Activated T-helper 1 cell treated with anti-CD3 and anti-CD28 coated beads, Interleukin-2, amount 50 U/mL, for 16 hours (primary cell): ENCODE measurements at places on chromosomes 1 and 21.

DNA sequence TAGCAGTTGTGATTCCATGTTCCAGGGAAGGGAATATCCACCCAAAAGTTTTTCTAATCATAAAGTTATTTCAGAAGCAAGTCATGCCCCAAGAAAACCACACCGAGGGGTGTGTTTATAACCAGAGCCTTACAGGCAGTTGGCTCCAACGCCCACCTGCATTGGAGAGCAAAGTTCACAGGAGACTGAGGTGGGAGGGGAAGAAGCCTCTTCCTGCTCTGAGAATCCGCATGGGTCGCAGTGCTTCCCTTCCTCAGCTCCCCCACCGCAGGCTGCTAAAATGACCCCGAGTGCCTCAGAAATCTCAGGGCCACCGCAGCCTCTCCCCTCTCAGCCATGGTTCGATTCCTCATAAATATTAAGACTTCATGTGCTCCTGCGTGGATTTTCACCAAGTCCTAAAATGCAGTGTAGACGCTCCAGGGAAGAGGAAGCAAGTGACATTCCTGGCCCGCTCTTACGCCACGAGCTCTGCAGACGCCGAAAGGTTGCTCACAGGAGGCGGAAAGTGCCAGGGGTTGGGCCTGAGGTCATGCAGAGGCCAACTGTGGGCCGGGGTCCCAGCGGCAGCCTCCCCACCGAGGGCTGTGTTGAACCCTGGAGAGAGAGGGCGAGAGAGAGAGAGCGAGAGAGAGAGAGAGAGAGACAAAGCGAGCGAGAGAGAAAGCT lies 13.4 kb upstream of the SPSB1 start:
- no peak for DNase-seq

- DNase-seq = no peak
These were observed 104.1 kb downstream of the DISP1 start for GRCh38 chr1:222918801-222919477.

DNA sequence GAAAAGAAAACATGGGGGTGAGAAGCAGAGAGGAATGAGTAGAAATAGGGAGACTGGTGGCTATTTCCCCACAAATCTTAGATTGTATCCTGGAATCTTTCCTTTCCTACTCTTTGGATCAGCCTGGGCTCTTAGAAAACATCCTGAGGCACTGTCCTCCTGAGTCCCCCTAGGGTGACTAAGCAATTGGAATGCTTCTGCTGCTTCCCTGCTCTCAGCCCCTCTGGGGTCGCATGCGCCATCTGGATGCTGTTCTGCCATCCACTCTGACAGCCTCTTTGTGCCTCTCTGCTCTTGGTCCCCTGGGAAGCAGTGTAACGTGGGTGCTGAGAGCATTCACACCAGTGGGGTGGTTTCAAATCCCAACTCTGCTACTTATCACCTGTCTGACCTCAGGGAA lies 443.0 kb downstream of the SIPA1L2 start:
- DNase-seq = no peak

- DNase-seq = no peak
These were observed 1.3 kb downstream of the PLD5 start for GRCh38 chr1:242522996-242523718.

DNA sequence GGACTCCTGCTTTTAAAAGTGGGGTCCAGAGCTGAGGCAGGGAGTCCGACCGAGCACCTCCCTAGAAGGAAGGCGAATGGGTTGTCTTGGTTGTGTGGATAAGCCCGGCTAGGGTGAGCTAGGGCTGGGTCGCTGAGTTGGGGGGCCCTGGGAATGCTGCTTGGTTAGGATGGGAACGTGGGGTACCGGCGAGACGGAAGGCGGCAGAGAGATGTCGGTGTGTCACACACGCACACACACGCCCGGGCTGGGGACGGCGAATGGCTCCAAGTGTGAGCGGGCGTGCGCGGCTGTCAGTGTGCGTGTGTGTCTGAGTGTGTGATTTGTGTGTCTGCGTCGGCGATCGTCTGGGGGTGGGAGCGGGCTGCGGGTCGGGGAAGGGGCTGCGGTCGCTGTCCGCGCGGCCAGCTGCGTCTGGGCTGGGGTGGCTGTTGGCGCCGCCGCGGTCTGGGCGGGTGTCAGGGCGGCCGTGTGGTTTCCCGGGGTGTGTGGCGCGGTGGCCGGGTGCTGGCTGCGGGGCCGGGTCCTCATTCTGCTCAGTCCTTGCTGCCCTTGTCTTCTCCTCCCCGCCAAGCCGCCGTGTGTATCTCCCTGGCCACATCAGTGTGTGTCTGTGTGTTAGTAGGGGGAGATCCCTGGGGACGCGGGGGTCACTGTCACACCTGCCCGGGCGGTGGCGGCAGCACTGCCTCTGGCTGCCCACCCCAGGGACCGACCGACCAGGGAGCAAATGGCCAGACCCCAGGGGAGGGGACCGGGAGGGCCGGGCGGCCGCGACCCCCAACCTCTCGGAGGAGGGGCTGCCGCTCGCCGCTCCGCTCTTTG lies 1.1 kb downstream of the EFNA3 start:
- no peak for DNase-seq

GRCh38 chr1:92538413-92539061 lies 51.8 kb upstream of the GFI1 start:
- no peak for DNase-seq

DNA sequence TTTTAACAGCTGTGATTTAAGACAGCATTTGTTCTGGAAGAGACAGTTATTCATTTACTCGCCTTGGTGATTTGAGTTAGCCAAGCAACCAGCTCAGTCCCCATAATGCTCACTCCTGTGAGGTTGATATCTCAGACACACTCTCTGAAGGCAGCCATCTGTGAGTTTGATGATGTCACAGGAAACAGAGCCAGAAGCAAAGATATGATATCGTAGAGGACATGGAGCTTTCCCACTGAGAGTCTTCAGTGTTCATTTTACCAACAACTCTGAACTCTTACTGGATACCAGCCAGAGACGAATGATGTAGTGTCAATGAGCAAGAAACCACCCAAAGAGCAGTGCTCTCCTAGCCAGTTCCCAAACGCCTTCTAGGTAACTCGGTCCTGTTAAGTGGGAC lies 219.4 kb downstream of the SLC35F3 start:
- no peak for DNase-seq

GRCh38 chr21:25557180-25557579 lies 50.1 kb downstream of the MRPL39 start:
- no peak for DNase-seq

DNA sequence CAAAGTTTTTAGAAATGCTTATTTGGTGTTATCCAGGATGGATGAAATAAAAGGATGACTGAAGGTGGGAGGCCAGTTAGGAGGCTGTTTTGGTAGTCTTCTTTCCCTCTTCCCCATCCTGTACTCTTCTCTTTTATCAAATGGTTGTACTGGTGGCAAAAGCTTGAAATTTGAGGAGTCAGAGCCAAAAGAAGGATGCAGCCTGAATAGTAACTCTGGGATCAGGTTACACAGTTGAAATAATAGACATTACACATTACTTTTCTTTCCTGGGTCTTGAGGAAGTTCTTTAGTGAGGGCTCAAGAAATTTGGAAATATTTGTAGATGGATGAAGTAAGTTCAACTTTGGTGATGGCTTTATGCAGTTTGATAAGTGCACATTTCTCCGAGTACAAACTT lies 108.6 kb downstream of the GPR52 start:
- DNase-seq = no peak

- DNase-seq = no peak
These were observed 134.6 kb upstream of the ARHGEF16 start for GRCh38 chr1:3319874-3320245.
